GM12864 (cell line): ENCODE measurements at places on chromosomes 2 and 18.
A peak's percentile ranks its signal among the peaks of the same experiment; 100 is the strongest.

- no peak for DNase-seq
Observed at GRCh38 chr2:122391726-122392125, 636.3 kb downstream of the TSN start.

DNA sequence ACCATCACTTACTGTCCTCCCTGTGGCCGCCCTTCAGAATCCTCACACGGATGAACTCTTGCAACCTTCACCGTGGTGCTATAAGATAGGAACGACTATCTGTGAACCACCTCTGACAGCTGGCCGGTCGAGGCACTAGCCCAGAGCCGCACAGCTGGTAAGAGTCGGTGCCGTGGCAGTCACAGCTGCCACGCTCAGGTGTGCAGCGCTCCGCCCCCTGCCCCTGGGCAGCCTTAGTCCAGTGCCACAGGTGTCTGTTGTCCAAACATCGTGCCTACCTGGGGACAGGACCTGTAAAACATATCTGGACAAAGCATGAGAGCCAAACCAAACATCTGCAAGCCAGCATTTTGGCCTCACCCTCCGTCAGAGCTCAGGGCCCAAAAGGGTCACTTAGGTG lies 55.3 kb upstream of the SALL3 start:
- no peak for DNase-seq

- DNase-seq: no peak
Observed at GRCh38 chr2:233036162-233036838, 3.8 kb downstream of the NEU2 start.

GRCh38 chr2:28979576-28980366 lies 1.3 kb upstream of the TOGARAM2 start:
- no peak for DNase-seq

- no peak for DNase-seq
Observed at GRCh38 chr2:23241121-23241520, 143.9 kb upstream of the KLHL29 start.

DNA sequence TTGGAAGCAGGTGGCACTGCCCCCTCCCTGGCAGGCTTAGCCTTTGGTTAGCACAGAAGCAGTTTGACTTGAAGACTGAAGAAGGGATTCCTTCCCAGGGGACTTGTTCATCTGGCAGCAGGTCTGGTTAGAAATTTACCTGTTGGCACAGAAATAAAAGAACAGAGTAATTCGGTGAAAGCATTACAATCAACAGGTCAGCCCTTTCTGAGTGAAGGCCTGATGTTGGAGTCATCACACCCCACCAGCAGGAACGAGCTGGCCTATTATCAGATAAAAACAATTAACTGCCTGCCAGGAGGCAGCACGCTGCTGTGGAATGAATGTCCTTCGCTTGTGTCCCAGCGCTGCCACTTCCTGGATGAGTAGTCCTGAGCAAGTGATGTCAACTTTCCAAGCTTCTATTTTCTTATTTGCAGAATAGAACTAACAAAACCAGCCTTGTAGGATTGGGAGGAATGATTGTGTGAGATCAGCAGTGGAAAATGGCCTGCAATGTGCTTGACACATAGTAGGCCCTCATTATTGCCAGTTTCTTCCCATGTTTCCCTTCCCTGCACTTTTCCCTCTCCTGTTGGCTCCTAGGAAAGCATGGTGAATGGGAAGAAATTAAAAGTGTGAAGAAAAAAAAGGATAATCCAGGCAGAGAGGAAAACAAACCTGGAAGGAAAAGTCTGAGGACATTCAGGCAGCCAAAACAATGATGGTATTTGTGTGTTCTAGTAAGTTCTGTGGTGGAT lies 29.0 kb downstream of the LGALSL start:
- no peak for DNase-seq

DNA sequence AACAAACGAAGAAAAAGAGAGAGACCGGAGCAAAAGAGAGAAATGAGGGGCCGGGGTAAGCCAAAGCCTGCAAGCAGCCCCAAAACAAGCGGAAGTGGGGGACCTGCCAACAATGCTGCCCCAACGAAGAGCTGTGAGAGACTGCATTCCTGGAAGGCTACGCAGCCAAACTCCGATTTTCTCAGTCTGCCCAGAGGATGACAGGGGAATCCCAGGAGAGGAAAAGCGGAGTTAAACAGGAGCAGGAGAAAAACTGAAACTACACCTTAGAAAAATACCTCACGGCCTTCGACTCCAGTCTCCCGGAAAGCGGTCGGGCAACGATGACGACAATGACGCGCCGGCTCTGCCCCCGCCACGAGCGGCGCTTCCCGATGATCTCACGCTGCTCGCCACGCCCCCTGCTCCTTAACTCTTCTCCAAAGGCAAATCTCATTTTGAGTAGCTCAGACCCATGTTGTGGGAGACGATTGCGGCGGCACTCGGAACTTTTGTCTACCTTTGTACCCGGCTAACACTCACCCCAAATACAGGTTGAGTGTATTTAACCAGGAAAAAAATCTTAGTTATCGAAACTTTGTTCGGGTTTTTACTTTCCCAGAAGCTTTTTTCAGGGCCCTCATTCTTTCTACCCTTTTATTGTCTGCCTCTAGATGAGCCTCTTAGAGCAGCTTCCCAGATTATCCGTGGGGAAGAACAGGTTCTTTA lies at the start of gene C1D:
TSS of gene C1D (minus strand) at position 325 of the 708 bp plus-strand sequence. CDS start 15,694 bp downstream, outside the sequence.
- DNase-seq: peak; percentile 65

- no peak for DNase-seq
Observed at GRCh38 chr2:231278868-231279267, 80.4 kb downstream of the ARMC9 start.

GRCh38 chr2:218264773-218265561 lies 4.2 kb downstream of the GPBAR1 start:
- DNase-seq: no peak

DNA sequence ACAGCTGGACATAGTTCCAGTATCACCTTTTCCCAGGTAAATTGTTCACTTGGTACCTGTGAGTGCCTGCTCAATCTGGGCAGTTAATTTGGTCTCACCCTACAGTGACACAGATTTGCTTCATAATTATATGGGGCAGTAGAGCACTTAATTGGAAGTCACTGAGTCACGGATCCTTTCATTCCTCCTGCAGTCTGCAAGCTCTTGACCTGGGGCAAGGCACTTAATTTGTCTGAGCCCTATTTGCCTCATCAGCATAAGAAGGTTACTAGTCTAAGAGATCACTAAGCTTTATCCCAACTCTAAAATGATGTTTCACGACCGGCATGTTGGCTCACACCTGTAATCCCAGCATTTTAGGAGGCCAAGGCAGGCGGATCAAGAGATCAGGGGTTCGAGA lies 8.9 kb downstream of the FBXO36 start:
- no peak for DNase-seq

- peak; percentile 29 for DNase-seq
Observed at GRCh38 chr18:26556573-26556972, 8.2 kb upstream of the KCTD1 start.

DNA sequence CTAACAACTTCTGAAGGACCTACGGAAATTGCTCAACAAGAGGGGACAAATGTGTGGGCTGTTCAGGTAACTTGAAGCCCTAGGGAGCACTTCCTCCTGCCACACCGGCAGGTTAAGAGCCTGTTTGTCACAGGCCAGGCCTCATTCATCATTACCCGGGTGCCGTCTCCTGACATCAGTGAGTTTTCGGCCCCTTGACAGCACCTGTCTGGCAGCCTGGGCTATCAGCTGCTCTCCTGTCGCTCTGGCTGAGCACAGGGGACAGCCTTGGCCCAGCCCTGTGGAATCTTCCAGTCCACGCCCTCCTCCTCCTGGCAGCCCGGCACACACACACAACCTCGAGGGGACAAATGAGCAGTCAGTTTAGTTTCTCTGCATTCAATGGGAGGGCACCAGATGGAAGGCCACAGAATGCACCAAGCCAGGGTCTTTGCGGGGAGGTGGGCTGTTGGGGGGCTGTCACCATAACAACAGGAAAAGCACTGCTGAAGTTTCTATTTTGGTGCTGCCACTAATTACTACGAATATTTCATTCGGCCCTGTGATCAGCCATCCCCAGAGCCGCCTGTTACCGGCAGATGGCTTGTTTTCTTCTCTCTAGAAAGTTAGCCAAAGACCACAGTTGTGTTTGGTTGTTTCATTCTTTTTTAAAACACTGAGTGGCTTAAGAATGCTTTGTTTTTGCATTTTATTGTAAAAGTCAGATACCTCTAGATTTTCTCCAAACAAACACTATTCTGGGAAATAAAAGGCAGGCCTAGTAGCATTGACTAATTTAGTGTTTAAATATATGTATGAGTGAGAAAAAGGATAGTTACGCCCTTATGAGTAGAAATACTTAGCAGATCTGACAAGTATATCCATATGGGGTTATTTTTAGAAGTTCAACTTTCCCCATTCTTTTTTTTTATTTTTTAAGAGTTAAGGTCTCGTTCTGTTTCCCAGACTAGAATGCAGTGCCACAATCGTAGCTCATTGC lies 189.9 kb upstream of the NDUFV2 start:
- DNase-seq: peak; percentile 34

DNA sequence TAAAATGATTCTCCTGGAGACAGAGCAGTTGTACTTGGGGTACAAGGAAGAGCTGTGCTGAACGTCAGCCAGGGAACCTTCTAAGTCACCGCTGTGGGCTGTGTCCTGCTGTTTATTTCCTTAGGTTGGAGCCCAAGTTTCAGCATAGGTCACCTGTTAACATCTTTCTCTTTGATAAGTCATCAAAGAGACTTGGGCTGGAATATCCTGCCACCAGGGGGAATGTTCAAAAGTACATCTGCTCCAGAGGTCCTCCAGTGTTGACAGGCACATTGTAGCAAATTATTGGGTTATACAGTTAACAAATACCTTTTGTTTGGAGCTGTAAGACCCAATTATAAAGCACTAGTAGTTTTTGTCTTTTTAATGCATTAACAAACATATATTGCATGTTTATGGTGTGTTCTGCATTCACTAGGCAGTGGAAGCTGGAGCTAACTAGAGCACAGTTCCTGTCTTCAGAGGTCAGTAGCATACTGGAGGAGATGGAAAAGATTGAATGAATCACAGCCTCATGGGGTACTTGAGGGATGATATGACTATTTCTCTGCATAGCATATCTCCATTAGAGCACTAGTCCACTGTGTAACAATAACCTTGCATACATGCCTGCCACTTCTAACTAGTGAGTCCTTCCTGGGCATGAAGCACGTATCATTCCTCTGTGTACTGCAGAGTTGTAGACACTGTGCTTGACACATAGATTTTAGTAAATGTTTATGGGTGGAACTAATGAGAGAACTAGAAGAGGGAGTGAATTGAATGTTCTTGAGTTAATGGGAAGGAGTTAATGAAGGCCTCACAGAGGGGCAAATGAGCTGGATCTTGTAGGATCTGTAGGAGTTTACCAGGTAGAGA lies 182.1 kb downstream of the AGAP1 start:
- DNase-seq: no peak

- no peak for DNase-seq
Observed at GRCh38 chr2:210429403-210430137, 47.0 kb downstream of the LANCL1 start.

DNA sequence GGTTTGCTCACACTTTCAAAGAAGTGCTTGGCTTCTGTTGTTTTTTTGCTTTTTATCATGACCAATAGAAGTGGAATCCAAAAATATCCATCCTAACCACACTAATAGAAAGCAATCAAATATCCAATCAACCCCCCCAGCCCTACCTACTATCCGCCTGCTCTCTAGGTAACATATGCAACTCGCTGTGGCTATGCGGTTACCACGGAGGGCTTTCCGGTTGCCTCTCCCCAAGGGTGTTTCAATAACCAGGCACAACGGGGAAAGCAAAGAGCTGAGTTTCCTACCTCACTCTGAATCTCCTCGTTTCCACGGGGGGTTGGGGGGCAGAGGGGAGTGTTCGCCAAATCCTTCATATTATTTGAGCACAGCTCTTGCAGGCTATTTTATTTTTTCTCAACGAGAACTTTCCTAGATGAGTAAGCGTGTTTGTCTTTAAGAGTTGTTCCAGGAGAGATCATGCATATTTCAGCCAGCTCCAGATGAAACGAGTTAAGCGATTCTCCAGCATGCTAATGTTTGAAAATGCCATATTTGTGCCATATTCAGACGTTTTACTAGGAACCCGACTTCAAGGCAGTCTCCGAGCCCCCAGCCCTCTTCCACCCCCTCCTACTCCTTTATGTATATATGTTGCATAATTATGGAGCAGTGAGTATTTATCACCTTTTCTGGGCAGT lies 30.3 kb downstream of the PAX3 start:
- no peak for DNase-seq

DNA sequence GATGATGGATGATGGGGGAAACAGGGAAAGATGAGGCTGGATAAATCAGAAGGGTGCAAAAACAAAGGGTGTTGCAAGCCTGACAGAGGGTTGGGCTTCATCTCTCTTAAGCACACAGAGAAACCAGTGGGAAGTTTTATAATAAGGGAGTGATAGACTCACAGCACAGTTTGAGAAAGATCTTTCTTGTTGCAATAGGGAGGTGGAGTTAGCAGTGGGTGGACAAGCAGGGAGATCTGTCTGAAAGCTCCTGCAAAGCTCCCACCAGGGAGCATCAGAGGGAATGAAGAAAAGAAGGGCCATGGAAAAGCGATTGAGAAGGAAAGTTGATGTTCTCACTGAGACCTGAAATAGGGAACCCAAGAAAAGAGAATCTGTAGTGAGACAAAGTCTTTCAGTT lies 64.9 kb downstream of the BOD1L2 start:
- no peak for DNase-seq

DNA sequence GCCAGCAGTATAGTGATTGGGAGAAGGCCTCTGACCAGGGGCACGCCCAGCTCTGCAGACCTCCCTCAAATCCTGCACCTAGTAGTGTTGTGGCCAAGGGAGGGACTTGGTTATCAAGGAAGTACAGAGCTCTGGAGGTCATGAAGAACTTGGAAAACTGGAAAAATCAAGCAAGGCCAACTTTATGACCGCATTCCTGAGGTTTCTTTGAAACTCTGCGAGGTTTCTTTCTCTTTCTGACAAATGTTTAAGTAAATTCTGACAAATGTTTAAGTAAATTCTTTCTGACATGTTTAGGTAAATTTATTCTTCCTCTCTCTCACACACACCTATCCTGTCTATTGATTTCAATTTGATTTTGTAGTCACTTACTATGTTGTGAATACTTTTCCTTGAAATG lies 31.0 kb downstream of the CLIP4 start:
- no peak for DNase-seq

DNA sequence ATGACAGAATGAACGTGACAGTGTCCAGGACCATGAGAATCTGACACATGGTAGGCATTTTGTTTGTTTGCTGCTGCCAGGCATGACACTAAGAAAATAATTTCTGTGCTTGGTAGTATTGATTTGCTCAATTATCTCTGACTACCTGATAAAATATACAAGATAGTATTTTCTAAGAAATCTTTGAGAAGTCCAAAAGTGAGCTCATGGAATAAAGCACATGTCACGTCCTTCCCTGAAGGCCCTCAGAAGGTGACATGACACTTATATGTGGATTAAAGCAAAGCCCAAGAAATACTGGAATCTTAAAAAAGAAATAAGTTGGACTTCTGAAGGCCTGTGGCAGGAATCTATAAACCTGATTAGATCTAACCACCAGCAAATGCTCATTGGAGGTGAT lies 3.8 kb upstream of the TTN start:
- DNase-seq: no peak

GRCh38 chr2:9310798-9311197 lies 104.2 kb downstream of the ASAP2 start:
- DNase-seq: no peak
